ENCODE measurements at places on chromosomes 12 and 14.
A peak's percentile ranks its signal among the peaks of the same experiment; 100 is the strongest.

- DNase-seq, result no peak
Observed at GRCh38 chr12:52527121-52527800, 7.1 kb upstream of the KRT5 start.

DNA sequence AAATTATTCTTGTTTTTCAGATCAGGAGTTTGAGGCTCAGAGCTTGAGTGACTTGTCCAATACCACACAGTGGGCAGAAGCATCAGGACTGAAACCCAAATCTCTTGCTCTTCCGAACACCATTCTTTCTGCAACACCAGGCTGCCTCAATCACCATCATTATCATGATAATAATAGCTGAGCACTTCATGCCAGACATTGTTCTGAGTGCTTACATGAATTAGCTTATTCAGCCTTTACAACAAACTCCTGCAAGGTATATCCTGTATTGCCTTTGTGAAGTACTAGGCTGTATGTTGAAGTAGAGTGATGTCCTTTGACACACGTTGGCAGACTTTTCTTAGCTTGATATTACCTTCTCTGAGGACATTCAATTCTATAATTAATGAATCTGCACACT lies 257.4 kb upstream of the ATP2B1 start:
- DNase-seq, result no peak

DNA sequence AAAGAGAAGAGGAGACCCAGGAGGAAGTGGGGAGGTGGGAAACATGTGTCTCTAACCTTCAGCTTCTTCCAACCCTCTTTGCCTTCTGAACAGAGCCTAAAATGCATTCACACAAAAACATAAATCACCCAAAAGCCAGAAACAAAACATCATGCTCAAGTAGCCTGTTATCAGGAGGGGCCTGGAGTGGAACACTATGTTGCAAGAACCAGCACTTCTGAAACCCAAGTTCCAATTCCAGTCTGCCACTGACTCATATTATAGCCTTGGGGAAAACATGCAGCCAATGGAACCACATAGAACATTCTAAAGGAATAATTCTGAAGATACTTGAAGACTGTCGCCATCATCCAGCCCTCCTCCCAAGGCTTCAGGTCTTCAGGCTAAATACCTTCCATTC lies 169.8 kb upstream of the PLXNC1 start:
- DNase-seq, result no peak

- no peak for DNase-seq
Observed at GRCh38 chr12:113407931-113408600, 4.4 kb upstream of the SDS start.

GRCh38 chr14:88270776-88271175 lies 52.3 kb downstream of the KCNK10 start:
- no peak for DNase-seq

GRCh38 chr12:120439646-120440247 lies 1.8 kb downstream of the COX6A1 start:
- peak; percentile 84 for DNase-seq

GRCh38 chr14:20539906-20540305 lies 20.9 kb downstream of the RNASE9 start:
- DNase-seq, result no peak

- DNase-seq, result no peak
Observed at GRCh38 chr14:55349565-55349964, 62.1 kb downstream of the ATG14 start.

- no peak for DNase-seq
Observed at GRCh38 chr14:69680297-69680696, 68.9 kb downstream of the SUSD6 start.

GRCh38 chr12:13023811-13024530 lies 20.2 kb upstream of the FAM234B start:
- DNase-seq, result no peak

GRCh38 chr12:39892146-39892545 lies 213.7 kb downstream of the SLC2A13 start:
- peak; percentile 86 for DNase-seq

GRCh38 chr12:93979189-93979588 lies 169.2 kb upstream of the PLXNC1 start:
- peak; percentile 23 for DNase-seq

DNA sequence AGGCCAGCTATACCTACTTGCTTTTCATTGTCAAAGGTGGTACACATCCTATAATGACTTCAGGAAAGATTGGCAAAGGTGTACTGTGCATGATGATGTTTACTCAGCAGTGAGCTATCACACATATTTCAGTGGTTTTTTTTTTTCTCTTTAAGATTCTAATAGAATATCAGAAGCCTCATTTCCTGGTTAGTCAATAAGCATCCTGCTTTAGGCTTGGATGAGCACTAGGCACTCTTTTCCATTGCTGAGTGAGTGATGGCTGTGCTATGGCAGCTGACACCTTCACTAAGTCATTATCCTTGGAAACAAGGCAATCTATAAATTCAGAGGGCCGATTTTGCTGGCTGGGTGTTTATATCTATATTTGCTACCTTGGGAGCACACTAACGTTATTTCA lies 161.1 kb upstream of the RASSF8 start:
- DNase-seq, result no peak

GRCh38 chr14:51430079-51430478 lies 190.0 kb downstream of the TMX1 start:
- no peak for DNase-seq

GRCh38 chr12:118521036-118521370 lies 144.6 kb downstream of the SUDS3 start:
- no peak for DNase-seq

DNA sequence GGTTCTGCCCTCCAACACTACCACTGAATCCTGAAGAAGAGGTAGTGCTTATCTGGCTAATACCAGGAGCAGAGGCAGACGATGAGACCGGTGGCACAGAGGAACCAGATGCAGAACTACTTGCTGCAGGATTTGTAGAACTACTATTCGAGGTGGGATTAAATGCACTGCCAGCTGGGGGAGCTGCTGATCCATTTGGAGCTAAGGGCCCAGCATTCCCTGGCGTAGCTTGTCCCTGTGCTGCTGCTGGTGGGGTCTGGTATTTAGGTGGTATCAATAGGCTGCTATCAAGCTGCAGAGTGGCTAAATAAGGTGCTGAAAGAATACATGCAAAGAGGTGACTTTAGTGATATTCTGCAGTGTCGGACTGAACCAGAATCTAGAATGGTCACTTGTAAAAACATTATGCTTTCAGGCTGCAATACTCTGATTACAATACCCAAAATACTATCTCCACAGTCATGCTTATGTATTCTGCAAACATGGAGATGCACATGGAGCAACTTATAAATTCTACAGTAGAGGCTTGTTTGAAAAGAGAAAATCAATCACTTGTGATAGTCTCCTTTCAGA lies 294.2 kb downstream of the MED13L start:
- DNase-seq, result peak; percentile 86

DNA sequence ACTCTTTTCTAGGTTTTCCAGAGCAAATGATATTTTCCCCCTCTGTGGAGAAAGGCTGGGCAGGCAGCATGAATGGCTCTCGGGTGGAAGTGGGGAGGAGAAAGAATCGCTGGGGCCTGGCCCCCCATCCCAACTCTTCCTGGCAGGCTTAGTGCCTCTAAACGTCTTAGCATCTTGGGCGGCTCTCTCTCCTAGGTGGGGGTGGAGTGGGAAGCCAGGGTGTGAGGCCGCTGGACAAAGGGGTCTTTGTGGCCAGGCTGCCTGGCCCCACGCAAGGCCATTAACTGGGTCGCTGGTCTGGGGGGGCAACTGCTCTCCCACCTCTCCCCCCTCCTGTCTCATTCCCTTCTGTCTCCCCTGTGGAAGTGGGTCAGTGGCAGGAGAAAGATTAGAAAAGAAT lies 4.7 kb downstream of the LRP1-AS start:
- no peak for DNase-seq

- peak; percentile 56 for DNase-seq
Observed at GRCh38 chr14:36553656-36554260, 28.7 kb downstream of the NKX2-8 start.

GRCh38 chr12:5308996-5309395 lies 122.9 kb upstream of the NTF3 start:
- no peak for DNase-seq

Data from NCI-H82 (cell line).